ENCODE measurements at places on chromosomes 16 and 17. TPM values are rescaled to one million over a fixed set of nuclear protein-coding genes. Genes with fewer than 3 reads are reported as not detected.

DNA sequence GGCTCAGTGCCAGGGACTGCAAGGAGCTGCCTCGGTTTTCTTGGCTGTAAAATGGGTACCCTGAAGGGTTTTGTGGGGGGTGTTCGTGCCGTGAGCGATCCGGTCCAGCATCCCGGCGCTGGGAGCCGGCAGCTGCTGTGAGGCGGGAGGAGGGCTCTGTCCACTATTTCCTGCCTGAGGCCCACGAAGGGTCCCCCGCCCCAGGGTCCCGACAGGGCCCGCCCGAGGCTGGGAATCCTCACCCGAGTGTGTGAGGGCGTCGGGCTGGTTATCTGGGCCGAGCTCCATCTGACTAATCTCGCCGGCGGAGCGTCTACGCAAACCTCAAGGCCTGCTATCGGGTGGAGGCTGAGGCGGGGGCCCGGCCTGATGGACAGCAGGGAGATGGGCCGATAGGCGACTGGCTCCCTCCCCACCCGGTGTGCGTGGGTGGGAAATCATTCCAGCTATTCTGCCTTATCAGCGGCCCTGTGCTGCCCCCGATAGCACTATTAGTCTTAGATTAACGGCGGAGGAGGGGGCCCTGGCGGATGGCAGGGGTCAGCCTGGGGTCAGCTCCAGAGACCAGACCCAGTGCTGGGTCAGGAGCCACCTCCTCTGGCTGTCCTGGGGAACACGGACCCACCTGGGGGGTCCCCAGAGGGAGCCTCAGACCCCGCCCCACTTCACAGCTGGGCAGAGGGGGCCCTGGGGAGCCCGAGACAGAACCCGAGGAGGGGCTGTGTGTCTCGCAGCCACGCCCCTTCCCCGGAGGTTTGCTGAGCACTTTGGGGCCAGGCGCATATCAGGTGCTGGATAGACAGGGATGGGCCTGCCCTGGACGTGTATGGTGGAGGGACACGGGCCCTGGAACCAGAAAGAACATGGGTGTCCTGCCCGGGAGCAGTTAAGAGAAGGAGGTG, 44.7 kb downstream of the ZFPM1 start:
- no peaks in the 10 kb centered on the region for H3K27me3 ChIP-seq
- no peak overlapping the region for H3K27ac ChIP-seq
- no peaks in the 10 kb centered on the region for H3K36me3 ChIP-seq
- H3K4me3 ChIP-seq: no peak overlapping the region

DNA sequence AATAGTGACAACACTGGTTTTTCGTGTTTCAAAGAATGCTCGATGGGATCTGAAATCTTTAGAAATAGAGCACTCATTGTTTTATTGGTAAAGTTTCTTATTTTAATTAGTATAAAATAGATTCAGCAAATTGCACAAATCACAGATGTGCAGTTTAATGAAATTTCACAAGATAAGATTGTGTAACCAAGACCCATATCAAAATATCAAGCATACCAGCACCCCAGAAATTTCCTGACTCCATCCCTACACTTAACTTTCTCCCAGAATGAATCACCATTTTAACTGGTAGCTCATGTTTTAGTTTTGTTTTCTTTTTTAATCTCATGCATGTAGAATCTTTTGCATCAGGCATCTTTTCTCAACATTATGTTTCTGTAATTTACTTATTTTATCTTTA, 185.9 kb downstream of the KCNJ2 start:
- H3K27me3 ChIP-seq: no peaks in the 10 kb centered on the region
- no peak overlapping the region for H3K27ac ChIP-seq
- no peak overlapping the region for H3K4me3 ChIP-seq
- H3K4me1 ChIP-seq: no peaks in the 10 kb centered on the region

Gene ITGAD
- not detected for polyA plus RNA-seq

DNA sequence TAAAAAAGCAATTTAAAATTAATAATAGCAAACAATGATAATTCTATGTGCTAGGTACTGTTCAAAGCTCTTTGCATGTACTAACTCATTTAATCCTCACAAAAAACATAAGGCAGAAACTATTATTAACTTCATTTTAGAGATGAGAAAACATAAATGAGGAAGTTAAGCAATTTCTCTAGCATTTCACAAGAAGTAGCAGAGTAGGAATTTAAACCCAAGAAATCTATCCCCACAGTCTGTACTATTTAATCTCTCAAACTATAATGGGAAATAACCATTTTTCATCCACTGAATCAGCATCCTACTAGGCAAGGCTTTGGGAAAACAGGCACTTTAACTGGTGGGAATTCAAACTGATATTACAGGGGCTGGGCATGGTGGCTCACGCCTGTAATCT, 42.2 kb upstream of the INTS2 start:
- H3K4me3 ChIP-seq: no peak overlapping the region
- no peak for DNase-seq

GRCh38 chr17:19791918-19792550, 43.9 kb upstream of the ALDH3A1 start:
- no peak overlapping the region for H3K4me3 ChIP-seq
- peaks cover 25% of the 10 kb centered on the region for H3K36me3 ChIP-seq
- H3K27me3 ChIP-seq: no peaks in the 10 kb centered on the region
- no peak overlapping the region for H3K27ac ChIP-seq
- H3K4me1 ChIP-seq: no peaks in the 10 kb centered on the region

- no peaks in the 10 kb centered on the region for H3K36me3 ChIP-seq
- no peak overlapping the region for H3K27ac ChIP-seq
- H3K27me3 ChIP-seq: no peaks in the 10 kb centered on the region
- H3K4me3 ChIP-seq: no peak overlapping the region
- H3K4me1 ChIP-seq: peaks cover 6% of the 10 kb centered on the region
Observed at GRCh38 chr16:67525176-67525860, 3.3 kb upstream of the RIPOR1 start.

DNA sequence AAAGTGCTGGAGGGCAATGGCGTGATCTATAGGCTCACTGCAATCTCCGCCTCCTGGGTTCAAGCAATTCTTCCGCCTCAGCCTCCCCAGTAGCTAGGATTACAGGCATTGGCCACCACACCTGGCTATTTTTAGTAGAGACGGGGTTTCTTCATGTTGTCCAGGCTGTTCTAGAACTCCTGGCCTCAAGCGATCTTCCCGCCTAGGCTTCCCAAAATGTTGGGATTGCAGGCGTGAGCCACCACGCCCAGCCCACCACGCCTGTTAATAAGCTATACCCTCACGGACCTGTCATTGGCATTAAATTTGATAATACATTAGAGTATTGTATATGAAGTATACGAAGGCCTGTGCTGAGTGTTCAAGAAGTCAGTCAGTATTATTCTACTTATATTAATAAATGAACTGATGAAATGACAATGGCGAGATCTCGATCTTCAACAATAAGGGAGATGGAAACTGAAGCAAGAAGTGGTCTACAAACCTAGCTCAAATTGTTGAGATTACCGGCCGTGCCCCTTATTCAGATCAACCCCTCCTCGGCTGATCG, 818 bp upstream of the BCAS3 start:
- H3K4me1 ChIP-seq: peaks cover 9% of the 10 kb centered on the region
- H3K36me3 ChIP-seq: no peaks in the 10 kb centered on the region
- H3K27me3 ChIP-seq: no peaks in the 10 kb centered on the region
- H3K27ac ChIP-seq: peak overlapping the region; percentile 78
- peak; percentile 29 for DNase-seq

Measured in pancreas (tissue), 10 donors.